ENCODE measurements at places on chromosomes 11 and 22.

GRCh38 chr11:4092026-4092425, 2.6 kb upstream of the RRM1 start:
- no peak for DNase-seq

DNA sequence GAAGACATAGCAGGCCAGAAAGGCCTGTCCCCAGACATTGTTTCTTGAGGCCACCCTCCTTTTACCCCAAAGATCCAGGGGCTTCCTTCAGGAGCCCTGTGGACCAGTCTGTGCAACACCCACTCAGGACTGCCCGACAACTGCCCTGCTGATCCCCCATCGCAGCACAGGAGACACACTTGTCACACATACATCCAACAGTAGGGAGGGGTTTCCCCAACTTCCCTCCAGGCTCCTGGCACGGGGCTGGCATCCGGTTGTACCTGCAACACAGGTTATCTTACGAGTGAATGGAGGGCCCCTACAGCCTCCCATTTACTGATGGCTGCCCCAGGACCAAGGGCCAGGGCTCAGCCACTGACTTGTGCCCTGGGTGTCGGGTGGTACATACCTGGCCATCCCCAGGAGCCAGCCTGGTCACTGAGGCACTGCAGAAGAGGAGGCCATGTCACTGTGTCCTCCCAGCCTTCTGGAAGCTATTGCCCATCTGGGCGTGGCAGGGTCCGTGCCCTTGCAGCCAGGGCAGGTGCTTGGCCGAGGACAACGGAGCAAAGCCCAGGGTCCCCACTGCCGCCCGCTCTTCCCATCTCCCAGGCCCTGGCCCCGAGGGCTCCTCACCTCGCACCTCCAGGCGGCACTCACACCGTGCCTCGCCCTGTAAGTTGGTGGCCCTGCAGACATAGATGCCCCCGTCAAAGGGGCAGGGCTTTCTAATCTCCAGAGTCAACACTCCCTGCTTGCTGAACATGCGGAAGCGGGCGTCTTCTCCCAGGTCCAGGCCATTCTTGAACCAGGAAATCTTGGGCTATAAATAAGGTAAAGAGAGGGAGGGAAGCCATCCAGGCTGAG, 20.8 kb downstream of the MYBPC3 start:
- no peak for DNase-seq

DNA sequence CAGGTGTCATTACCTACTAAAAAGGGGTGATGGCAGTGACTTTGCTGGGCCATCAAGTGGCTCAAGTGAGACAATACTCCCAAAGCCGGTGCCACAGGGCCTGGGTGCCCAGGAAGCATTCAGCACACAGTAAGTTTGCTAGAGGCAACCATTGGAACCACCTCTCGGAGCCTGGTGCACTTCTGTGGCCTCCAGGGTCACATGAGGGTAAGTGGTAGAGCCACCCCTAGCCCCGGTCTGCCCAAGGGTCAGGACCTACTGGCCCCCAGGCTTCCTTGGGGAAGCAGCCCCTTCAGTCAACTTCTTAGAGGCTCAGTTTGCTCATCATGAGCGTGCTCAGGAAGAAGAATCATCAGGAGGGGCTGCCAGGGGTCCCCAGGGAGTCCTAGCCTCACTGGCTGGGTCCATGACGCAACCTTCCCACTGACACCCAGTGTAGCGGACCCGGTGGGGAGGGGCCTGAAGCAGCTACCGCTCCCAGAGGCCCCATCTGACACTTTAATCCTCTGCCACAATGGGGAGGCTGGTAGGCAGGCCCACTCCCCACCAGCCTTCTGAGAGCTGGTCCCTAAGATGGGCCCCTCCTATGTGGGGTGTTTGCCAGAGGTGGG, 17.5 kb upstream of the RASL10A start:
- DNase-seq = no peak

DNA sequence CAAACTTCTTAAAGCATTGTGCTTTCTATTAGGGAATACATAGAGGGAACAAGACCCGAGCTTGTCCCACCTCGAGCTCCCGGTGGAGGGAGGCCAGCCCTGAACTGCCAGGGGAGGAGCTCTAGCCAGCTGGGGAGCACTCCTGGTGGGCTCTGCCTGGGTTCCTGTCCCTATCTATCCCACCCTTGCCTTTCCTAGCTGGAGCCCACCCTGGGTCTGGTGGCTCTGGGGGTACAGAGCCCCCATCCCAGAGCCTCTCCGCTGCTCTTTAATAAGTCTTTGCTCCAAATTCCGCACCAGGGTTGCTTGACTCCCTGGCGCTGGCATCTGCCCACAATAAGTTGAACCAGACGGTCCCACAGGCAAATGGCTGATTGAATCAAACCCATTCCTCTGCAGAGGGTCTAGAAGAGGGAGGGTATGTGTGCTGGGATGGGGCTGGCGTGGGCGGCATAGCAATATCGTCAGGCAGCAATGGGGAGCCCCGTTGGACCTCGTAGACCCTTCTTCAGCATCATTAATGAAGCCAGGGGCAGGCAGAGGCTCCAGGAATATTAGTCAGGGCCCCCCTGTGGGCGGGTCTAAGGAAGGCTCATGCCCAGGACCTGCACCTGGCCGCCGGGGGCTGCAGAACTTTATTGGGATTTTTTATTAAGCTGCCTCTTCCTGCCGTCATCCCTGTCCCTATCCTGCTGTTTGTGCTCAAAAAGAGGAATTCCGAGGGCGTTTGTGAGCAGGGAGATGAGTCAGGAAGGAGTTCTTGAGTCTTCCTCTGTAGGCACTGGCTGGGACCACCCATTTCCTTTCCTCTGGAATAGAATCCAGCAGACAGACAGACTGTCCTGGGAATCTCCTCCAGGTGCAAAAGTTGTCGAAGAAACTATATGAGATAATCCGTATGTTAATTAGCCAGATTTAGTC, 38.5 kb upstream of the RIC3 start:
- DNase-seq = peak; percentile 8

DNA sequence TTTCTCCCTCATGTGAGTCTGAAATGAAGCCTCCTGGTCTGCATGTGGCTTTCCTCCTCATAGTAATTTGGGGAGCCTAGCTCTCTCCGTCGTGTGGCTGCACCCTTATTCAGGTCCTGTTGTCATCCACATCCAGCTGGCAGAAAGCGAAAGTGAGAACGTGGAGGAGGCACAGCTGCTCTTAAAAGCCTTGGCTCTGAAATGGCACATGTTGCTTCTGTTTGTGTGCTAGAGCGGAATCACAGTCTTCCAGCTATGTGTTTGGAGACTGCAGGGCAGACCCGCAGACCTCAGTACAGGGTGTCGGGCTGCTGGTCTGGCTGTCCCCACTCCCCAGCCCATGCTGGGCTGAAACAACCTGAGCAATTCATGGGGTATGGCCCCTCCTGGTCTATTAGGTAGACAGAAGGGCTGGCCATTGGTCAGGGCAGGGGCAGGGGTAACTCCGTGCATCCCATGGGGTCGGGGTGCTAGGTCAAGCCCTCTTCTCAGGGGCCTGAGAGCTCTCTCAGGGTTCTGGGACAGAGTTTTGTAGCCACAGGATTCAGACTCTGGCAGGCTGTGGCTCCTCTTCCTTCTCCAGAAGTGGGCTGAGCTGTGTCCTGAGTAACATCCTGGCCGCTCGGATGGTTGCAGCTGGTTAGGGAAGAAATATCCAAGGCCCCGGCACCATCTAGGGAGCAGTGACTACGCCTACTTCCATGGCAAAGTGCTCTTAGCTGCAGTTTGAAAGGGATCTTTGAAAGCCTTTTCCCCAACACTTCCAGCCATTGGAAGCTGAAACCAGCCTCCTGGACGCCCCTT, 50.6 kb downstream of the C11orf96 start:
- DNase-seq = peak; percentile 57

- DNase-seq = no peak
These were observed 40.7 kb upstream of the DKK3 start for GRCh38 chr11:12048936-12049790.

GRCh38 chr11:62088331-62088933, 35.4 kb upstream of the INCENP start:
- no peak for DNase-seq

- no peak for DNase-seq
These were observed 5.3 kb downstream of the EXPH5 start for GRCh38 chr11:108588287-108588686.

DNA sequence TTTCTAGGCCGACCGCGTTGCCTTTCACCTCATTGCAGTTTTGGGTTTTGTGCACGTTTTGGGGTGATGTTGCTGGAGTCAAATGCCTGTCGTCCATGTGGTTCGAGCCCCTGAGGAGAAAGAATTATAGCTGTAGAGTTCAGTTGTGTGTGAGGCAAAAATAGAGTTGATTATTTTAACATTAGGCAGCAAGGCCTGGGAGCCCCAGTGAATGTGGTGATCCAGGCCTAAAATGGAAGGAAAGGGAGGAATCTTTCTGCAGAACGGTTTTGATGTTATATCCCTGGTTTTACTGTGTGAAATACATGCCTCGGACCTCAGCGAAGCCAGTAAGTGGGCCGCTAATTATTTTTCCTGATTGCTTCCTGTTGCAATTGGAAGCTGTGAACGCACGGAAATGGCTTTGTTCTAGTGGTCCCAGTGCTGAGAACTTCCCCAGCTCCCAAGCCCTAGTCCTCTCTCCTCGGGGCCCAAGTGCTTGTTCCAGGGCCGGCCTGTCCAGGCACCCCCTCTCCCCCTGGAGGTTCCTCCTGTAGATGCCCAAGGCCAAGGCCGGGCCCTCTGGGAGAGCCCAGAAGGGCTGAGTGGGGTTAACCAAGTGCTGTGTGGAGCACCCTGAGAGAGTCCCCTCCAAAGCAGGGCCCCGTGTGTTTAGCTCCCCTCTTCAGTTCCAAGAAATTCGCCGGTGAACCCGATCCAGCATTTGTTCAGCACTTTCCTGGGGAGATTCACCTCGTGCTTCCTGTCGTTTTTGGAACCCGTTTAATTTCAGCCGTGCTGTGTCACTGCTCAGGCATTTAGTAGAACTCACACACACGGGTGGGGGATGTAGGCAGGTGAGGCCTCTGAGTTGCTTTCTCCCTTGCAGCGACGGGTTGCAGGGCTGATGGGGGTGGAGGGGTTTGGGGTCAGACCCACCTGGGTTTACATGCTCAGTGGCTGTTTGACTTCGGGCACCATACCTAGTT, 2.1 kb downstream of the LRP5 start:
- peak; percentile 38 for DNase-seq

DNA sequence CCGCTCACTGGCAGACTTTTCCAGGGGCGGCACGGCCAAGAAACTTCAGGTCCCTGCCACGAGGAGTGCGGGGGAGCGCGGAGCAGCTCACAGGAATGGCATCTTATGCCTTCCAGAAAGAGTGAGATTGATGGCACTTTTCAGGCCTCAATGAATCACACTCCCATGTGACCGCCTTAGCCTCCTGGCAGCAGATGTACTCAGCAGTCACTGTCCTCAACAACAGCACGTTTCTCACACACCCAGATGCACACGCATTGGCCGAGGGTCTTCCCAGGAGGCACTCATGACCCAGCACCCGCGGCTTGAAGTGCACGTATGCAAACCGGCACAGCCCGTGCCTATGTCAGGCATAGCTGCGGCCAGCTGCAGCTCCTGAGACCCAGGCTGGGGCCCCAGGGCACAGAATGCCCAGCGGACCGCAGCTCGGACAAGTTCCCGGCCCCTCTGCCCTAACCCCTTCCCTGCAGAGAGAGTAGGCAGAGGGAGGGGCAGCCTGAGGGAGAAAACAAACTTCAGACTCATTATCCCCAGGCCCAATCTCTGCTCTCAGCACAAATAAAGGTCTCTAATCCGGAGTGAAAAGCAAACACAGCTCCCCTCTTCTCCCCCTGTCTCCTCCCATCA, 48.3 kb downstream of the RPUSD4 start:
- DNase-seq = peak; percentile 95

DNA sequence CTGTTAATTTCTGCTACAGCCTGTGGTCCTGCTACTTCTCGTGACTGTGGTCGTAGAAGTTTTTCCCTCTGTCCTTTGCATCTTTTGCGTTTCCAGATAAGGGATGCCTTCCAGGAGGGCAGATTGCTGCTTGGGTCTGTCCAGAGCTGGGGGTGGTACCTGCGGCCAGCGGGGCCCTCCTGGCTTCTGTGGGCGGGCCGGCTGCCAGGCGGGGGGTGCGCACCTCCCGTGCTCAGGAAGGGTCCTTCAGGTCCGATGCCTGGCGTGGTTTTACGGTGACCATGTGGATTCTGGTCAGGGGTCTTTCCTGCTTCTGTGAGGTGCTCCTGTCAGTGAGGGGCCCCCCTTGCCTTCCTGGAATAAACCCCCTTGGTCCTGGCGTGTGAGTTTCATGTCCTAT, 84.8 kb downstream of the KCNQ1 start:
- no peak for DNase-seq

DNA sequence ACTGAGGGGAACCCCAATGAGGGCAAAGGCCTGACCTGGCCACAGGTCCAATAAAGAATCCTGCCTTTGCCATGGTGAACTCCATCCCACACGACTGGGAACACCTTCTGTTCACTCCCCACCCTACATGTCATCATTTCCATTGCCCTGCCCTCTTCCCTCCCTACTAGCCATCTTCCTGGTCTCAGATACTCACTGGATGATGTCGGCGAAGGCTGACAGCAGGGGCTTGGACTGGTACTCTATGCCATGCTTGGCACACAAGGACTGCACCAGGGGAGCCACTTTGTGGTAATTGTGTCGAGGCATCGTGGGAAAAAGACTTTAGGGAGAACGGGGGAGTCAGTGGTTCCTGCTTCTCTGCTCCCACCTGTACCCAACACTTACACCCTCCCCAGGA, 9.9 kb downstream of the FEN1 start:
- DNase-seq = no peak

DNA sequence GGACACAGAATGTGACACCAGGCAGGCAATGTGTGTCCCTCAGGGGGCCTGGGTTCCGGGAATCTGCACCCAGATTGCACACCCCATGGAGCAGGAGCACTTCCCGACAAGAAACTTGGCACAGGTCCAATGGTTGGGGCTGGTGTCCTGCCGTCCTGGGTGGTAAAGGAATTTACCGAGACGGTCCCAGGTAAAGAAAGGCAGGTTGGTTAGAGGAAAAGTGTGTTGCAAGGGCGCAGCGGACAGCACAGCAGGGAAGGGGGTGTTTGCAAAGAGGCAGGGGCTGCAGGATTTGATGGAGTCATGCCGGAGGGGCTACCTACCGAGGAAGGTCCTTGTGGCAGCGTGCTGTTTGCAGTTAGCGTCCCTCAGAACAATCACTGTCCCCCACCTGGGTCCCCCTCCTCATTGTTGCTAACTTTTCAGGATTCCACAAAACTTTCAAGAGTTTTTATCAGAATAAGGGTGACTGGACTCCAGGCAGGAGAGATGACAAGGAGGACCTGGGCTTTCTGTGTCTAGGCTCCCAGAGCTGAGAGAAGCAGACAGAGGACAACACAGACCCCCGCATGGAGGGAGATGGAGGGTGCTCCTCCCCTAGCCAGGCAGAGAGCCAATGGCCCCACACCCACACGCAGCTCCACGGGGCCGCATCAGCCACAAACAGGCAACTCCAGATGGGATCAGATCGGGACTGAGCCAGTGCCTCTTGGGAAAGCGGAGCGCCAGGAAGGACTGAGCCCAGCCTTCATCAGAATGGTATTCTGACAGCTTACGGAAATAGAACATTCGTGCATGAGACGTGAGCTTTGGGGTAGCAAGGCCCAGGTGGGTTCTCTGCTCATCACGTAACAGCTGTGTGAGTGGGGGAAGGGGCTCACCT, 1423.9 kb downstream of the BRD1 start:
- peak; percentile 55 for DNase-seq

DNA sequence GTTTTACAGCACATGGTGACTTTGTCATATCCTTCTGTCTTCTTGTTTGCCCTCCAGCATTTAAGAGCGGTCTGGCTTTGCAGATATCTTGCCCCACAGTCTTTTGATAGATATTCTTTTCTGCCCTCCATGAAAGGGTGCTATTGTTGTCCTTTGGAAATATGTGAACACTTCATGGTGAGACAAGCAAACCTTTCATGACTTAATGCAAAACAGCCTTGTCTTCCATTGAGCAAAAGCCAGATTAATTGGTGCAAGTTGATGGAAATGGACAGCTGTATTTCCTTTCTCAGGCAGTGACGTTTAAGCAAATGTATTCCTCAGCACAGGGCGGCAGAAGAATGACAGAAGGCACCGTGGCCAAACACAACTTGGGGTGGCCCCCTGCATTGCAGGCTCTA, 4.4 kb downstream of the DCPS start:
- DNase-seq = no peak

Data from AG10803 (cell line).